NCI-H187 (cell line): ENCODE measurements at places on chromosomes 6 and 20.
A peak's percentile ranks its signal among the peaks of the same experiment; 100 is the strongest.

- no peak for DNase-seq
Observed at GRCh38 chr20:63686492-63687321, 9.7 kb upstream of the TNFRSF6B start.

- no peak for DNase-seq
Observed at GRCh38 chr20:35711588-35712209, 12.5 kb downstream of the ROMO1 start.

DNA sequence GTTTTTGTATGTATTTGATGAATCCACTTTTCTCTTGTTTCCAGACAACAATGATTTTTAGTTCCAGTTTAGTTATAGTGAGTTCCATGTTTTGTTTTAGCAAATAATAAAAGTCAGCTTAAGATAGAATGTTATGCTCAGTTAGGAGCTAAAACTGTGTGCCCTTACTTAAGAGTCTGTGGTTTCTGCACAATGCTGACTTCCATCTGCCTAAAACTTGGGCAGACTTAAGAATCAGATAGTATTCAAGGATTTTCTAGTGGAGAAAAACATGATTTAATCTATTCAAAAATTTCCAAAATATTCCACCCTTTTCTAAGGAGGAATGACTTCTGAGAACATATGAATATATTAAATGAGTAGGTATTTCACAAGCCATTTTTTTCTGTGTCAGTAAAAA is 32.8 kb downstream of the LAMA4 start:
- DNase-seq: no peak

GRCh38 chr6:127879685-127880084 is 21.2 kb downstream of the THEMIS start:
- DNase-seq: no peak

GRCh38 chr6:53628354-53629119 is 37.0 kb downstream of the KLHL31 start:
- DNase-seq: no peak

- DNase-seq: peak; percentile 27
Observed at GRCh38 chr6:49713346-49713745, at the start of gene CRISP2. TSS of gene CRISP2 (minus strand) at chr6:49713543. CDS start at chr6:49709196, 4,347 bp downstream.

- no peak for DNase-seq
Observed at GRCh38 chr6:150312844-150313584, 55.8 kb upstream of the IYD start.

GRCh38 chr6:112296122-112296521 is 41.8 kb upstream of the LAMA4 start:
- no peak for DNase-seq

- DNase-seq: no peak
Observed at GRCh38 chr20:13788167-13788834, 3.5 kb downstream of the NDUFAF5 start.
